ENCODE measurements at places on chromosomes 16 and 17.

- peak; percentile 80 for DNase-seq
Measured at GRCh38 chr16:84175350-84176081, 11.3 kb downstream of the TAF1C start.

DNA sequence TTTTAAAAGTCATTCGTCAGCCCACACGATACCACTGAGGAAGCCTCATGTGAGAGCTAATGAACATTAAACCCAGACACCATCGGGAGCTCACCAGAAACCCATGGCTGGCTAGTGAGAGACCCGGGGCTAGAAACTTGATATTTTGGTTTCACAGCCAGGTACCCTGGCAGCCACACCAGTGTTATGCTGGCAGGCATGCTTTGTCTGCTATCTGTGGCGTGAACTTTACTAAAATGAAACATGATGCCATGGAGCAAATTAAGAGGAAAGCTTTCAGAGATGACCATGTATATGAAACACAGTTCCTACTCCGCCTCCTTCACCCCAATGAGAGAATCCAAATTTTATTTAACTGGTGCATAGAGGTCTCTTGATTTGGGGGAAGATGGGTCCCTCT, 291.2 kb downstream of the IRX3 start:
- DNase-seq = no peak

GRCh38 chr16:85291302-85292148, 179.3 kb upstream of the CIBAR2 start:
- DNase-seq = peak; percentile 84

DNA sequence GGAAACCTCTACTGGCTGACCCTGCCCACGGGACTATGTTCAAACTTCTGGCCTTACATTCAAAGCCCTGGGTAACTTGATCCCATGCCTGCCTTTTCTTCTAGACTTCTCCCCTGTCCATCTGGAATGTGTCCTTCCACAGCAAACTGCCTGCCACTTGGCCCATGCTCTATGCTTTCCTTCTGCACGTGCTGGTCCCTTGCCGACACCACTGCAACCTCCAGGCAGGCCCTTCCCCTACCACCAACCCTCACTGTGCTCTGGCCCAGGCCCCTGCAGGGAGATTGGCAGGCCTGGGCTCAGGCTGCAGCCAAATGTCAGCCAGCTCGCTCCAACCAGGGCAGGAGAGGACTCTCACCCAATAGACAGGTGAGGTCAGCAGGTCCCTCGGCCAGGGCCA, 11.0 kb downstream of the HSD11B2 start:
- DNase-seq = no peak

- DNase-seq = no peak
Measured at GRCh38 chr16:22618842-22619241, 108.2 kb downstream of the NPIPB5 start.

GRCh38 chr17:36943250-36944191, 5.2 kb upstream of the AATF start:
- DNase-seq = peak; percentile 71

GRCh38 chr17:44203731-44204440, 4.2 kb upstream of the ATXN7L3 start:
- peak; percentile 81 for DNase-seq

DNA sequence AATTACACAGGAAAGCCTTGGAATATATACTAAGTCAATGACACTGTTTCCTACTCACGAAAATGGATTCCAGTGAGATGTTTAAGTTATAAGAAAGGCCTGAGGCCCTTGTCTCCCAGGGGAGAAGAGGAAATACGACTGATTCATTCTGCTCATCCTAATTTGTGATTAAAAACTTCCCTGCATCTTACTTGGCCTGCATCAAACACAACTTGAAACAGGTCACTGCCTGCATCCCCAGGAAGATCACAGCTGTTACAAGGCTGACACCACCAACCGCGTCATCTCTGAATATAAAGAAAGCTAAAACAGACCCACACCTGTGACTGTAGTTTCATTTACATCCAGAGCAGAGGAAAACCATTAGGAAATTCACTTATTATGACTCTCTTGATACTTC, 121.9 kb downstream of the DNAH3 start:
- DNase-seq = no peak

DNA sequence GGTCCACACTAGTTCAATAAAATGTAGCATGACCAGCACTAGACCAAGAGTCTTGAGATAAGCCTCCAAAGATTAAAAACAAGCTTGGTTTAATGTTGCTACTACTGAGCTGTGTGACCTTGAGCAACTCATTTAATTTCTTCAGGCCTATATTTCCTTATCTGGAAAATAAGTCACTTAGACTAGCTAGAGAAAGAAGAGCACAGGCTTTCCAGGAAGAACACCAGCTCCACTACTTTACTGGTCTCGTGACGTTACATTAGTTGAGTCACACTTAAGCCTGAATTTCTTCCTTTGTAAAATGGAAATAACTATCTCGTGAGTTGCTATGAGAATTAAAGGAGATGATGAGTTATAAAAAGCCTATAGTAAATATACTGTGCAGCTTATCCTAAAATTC, 5.4 kb downstream of the HELZ start:
- no peak for DNase-seq

- DNase-seq = peak; percentile 35
Measured at GRCh38 chr16:79328402-79329165, 272.0 kb downstream of the MAF start.

GRCh38 chr17:74992223-74992622, 4.8 kb downstream of the CDR2L start:
- no peak for DNase-seq

- DNase-seq = no peak
Measured at GRCh38 chr17:49969134-49969759, at the start of gene DLX4. TSS of gene DLX4 (plus strand) at chr17:49969190. CDS start at chr17:49969469, 279 bp downstream.

GRCh38 chr17:59335685-59336084, 4.2 kb downstream of the YPEL2 start:
- no peak for DNase-seq

- DNase-seq = no peak
Measured at GRCh38 chr16:85084841-85085510, 27.3 kb downstream of the CIBAR2 start.

DNA sequence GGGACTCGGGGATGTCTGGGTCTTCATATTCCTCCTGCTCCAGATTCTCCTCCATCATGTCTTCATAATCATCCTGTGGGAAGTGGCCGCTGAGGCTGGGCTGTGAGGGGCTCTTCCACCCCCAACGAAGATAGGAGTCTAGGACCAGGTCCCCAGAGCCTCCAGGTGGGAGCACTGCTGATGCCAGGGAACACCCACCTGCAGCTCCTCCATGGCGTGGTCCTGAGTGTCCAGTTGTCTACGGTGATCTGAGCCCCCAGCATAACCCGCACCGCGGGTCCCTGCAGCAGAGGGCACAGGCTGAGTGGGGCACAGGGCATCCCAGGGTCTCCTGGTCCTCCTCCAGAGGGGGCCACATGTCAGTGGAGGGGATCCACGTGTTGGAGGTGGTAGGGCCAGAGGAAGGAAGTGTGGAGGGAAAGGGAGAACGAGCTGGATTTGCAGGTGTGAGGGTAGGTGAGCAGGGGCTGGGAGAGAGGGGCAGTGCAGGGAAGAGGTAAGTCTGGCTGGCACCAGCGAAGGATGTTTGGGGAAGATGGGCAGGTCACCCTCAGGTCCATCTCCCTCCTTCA, 5.2 kb downstream of the SLC4A1 start:
- DNase-seq = no peak

- DNase-seq = peak; percentile 2
Measured at GRCh38 chr16:5321930-5322329, 224.3 kb upstream of the EEF2KMT start.

DNA sequence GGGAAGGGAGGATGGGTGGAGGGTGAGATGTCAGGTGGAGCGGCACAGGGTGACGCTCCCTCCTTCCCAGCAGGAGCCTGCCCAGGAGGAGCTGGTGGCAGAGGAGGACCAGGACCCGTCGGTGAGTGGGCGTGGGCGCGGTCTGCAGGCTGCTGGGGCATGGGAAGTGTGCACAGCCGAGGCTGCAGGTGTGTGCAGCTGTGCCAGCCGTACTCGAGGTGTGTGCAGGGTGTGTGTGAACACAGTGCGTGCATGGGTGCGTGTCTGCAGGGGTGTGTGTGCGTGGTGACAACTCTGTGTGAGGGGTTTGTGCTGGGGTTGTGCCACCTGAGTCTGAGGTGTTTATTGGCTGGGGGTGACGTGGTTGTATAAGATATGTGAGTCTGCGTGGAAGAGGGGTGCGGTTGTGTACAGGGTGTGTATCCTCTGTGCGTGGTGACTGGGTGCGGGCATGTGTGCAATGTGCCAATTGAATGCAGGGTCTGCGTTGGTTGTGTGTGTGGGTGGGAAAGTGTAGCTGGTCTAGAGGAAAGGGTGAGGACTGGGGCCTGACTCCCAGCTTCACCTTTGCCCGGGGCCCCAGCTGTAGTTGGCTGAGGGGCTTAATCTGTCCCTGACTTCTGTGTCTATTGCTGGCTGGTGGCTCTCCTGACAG, 670 bp downstream of the TNFSF12 start:
- DNase-seq = no peak

DNA sequence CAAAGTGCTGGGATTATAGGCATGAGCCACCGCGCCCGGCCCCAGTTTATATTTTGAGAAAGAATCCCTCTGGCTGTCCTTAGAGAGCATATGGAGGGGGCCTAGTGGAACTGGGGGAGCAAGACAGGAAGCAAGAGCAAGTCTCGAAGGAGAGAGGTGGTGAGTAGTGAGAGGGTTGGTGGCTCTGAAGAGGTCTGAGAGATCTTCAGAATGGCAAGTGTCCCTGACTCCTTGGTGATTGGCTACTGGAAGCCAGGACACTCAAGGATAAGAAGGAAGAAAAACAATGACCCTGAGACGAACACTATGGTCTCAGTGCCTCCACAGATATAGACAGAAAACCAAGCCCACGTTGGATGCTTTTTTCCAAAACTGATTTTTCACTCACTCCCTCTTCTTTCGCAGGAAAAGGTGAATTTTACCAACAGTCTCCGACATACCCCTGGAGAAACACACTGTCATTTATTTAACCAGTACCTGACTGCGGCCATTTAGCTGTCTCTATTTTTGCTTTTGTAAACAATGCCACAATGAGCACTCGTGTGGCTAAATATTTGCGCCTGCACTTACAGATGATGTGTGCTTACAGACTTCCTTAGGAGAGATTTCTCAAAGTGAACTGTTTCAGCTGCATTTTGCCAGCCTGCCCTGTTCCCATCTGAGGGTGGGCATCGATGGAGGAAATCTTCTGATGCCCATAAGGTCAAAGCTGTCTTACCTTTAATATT, 15.9 kb upstream of the DOK4 start:
- no peak for DNase-seq

GRCh38 chr17:56812901-56813388, 20.8 kb downstream of the C17orf67 start:
- no peak for DNase-seq

DNA sequence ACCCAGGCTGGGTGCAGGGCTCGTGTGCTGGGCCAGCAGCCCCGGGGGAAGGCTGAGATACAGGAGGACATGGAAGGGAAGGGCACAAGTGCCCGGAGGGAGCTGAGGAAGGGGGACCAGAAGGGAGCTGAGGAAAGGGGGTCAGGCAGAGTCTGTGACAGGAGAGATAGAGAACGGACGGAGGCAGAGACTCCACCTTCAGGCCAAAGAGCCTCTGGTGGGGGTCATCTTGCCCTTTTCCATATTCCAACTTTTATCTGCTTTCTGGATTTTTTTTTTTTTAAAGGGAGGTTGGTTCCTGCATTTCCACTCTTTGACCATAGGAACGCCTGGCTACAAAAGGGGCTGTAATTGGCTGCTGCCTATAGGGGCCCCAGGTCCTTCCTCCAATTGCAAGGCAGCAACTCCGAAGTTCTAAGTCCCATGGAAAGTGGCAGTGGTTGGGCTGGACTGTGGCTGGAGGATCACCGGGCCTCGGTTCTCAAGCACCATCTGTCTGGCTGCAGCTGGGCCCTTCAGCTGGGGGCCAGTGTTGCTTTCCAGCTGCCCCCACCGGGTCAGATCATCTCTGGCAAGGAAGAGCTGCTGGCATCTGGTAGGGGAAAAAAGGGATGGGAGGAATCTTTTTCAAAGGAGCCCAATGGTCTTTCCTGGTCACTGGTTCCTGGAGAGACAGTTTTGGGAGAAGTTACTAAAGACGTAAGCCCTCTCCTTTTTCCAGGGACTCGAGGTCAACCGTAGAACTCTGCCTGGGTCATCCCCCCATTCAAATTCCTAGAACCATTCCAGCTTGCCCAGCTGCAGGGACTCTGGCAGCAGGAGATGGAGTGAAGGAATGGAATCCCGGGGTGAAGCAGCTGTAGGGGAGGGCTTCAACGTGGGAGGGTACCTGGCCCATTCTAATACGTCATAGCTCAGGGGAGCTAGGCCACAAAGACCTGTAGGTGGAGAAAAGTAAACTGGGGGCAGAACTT, 13.1 kb upstream of the MRPS23 start:
- no peak for DNase-seq

DNA sequence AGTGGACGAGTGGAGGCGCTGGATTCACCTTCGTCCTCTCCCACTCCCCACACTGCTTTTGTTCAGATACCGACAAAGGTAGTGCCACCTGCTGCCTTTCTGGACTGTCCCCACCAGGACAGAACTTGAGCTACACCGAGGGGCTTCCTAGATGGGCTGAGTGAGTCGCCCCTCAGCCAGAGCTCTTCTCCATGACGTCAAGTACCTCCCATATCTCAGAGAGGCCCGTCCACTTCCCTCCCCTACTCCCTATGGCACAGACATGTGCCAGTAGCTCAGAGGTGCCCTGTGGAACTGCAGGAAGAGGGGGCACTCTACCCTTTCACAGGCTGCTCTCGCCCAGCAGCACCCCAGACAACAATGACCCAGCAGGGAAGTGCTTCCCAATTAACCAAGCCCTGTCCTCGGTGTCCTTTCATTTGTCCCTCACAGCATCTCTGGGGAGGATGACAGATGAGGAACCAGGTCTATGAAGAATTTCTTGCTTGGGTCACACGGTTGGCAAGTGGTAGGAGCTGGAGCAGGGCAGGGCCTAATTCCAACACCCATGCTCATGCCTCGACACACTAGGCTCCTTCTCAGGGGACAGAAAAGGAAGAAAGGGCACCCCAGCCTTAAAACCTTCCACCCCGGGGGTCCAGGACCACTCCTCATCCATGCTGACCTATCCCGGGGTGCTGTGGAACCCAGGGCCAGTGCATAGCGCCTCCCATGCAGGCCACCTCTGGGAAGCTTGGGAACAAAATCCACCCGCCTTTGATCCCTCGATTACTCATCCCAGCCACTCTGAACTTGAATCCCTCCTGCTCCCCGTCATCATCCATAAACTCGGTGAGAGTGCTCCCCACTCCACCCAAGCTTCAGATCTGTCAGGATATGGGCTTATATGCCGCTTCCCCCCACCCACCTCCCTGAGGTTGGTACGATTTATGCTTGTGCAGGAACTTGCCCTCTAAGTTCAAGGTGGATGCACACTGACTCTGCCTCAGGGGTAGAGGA, 51.7 kb downstream of the WNT3 start:
- DNase-seq = no peak

DNA sequence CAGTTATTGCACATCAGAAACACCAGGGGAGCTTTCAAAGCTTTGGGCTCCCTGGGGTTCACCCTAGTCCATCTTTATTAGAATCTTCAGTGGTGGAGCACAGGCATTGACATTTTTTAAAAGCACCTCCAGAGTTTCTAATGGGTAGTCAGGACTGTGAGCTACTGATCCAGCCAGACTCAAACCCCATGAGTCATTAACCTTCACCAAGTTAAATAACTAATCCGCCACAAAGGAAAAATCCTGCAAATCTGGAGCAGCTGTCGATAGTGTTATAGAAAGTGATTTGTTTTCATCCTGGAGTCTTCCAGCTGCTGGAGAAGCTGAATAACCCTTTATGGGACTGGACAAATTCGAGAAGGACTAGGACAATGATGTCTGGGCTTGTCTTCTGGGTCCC, 93.2 kb upstream of the PIRT start:
- peak; percentile 50 for DNase-seq

Data from eye (tissue), 1 donor.